CD4-positive, alpha-beta T cell treated with Interleukin-15 for 4 hours (primary cell): ENCODE measurements at places on chromosomes 1 and 21.
A peak's percentile ranks its signal among the peaks of the same experiment; 100 is the strongest.

DNA sequence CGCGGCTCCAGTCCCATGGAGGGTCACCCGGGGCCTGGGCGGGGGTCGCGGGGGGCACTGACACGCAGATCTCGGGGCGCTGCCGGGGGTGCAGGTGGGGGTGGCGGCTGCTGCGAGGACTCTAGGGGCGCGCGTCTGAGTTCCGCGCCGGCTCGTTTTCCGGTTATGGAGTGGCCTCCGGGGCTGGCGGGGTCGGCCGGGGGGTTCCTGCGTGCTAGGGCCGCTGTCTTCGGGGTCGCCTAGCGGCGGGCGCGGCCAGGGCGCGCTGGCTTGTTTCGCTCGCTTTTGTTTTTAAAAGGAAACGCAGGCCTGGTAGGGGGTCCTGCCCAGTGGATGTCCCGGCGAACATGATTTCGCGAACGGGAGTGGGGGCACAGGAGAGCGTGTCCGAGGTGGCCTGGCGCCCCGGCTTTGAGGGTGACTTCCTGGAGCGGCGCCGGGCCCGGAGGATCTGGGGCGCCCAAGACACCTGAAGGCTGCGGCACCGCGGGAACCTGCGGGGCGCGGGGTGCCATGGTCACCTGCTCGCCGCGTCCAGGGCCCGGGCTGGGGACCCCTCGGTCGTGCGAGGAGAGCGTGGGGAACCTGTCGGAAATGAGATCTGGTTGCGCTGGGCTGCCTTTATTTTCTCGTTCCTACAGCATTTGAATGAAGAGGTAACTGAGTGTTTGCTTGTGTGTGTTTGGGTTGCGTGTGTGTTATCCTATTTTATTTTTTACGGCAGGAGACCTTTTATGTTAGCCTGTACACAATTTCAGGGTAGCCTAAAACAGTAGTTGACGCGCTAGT lies 618 bp downstream of the ETS2 start:
- peak; percentile 30 for DNase-seq

GRCh38 chr1:19036813-19037605 lies 80.5 kb upstream of the IFFO2 start:
- DNase-seq: no peak

DNA sequence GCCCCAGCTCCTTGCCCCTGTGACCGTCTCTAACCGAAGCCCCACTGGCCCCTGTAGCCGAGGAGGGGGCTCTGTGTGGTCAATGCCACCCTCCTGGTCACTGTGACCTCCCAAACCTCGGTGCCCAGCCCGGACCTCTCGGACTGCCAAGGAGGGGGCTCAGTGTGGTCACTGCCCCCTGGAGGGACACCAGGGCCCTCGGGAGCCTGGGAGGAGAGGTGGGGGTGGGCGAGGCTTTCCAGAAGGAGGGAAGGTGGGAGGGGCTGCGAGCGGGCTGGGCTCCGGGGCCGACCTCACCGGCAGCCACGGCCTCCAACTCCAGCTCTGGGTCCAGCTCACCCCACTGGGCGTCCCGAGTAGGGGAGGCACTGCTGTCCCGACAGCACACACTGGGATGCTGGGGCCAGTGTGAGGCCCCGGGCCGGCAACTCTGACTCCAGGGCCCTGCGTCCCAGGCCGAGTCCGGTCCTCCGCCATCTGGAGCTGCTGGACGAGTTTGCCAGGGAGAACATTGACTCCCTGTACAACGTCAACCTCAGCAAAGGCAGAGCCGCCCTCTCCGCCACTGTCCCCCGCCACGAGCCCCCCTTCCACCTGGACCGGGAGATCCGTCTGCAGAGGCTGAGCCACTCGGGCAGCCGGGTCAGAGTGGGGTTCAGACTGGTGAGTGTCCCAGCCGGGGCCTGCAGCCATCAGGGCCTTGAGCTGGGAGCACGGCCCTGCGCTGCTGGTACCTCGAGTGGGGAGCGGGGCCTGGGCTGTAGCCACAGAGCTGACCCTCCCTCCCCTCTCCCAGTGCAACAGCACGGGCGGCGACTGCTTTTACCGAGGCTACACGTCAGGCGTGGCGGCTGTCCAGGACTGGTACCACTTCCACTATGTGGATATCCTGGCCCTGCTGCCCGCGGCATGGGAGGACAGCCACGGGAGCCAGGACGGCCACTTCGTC lies 6.4 kb downstream of the SCNN1D start:
- no peak for DNase-seq

DNA sequence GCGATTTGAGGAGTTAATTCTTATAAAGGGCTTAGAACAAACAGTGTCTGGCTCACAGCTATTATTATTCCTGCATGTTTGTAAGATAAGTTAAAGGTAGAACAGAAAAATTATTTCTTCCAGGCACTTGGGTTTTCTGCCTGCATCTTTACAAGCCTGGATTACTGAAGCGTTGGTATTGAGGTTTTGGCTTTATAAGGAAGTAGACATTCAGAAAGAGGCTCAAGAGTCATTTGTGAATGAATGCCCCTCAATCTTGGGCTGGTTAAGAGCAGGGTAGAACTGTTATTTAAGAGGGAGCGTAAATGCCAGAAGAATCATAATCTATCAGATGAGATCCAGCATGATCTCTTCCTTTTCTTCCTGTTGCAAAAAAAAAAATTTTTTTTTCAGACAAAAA lies 77.3 kb upstream of the ARID1A start:
- DNase-seq: no peak

GRCh38 chr1:71276466-71276865 lies 195.6 kb upstream of the ZRANB2 start:
- no peak for DNase-seq

DNA sequence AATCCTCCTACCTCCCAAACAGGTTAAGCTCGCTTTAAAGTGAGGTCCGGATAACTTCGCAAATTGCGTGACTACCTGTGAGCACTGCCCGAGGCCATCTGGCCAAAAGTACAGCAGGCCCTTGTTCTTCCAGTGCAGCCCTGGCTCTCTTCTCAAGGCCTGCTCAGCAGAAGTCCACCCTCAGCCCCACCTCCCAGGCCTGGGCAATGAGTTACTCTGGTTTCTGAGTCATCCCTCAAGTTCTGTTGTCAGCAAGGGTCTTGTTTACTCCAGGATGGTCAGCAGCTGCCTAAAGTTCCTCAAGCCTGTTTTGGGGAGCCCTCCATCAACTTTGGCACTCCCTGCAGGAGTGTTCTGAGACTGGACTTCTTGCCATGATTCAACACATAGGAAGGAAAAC lies 101.7 kb downstream of the BCAR3 start:
- no peak for DNase-seq
